Vagina (tissue), 2 donors: ENCODE measurements at places on chromosomes 5 and 9.

DNA sequence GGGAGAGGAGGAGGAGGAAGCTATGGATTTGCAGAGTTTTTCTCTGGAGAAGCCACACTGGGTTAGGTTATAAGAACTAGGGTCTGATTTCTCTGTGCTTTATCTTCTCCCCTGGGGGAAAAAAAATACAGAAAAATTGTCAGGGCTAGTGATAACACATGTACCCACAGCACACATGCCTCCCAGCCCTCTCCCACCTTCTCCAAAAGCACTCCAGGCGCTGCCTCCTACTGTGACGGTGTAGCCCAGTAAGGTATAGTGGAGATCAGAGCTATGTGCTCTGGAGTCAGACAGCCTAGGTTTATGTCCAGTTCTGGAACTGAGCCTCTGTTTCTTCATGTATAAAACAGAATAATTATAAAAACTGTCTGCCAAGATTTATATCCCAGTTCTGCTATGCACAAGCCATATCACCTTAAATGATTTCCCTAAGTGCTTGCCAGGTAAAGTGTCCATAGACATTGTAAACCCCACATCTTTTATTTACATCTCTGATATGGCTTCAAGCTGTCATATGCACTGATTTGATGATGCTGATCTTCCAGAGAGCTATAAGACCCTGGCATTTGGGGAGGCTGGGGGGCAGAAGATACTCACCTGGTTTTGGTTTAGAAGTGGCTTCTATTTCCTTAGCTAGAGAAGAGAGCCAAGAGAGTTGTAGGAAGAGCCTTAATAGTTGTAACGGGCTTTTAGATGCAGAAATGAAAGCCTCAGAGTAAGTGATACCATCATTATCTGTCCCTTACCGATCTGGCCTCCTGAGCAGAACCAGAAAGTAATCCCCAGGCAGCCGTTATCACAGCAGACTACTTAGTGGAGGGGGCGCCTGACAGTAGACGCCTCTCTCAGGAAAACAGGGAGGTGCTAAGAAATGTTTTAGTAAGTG, 7.6 kb downstream of the SLC1A3 start:
- no peak for DNase-seq

GRCh38 chr5:150661821-150662596, 958 bp downstream of the MYOZ3 start:
- DNase-seq = no peak

GRCh38 chr9:107176436-107177151, 106.5 kb upstream of the RAD23B start:
- DNase-seq = no peak

- DNase-seq = no peak
These were observed 59.2 kb downstream of the ARHGEF37 start for GRCh38 chr5:149640350-149640999.

DNA sequence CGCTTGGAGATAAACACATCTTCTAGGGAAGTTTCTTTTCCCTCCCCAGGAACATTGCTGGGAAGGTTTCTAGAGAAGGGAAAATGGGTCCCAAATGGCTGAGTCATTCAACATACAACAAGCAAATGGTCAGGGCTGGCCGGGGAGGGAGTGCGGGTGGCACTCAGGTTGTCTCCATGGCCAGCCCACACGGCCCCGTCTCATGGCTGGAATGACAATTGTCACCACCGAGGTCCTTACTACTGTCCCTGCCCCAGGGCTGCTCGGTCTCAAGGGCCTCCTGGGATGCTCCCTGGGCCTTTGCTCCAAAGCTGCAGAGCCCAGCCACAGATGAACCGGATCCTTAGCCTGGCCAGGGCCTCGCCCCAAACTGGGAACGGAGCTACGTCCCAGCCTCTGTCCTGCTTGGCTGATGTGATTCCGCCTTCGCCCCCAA, 121.9 kb downstream of the FGF18 start:
- peak; percentile 72 for DNase-seq

- DNase-seq = no peak
These were observed 44.6 kb downstream of the IRF1 start for GRCh38 chr5:132445930-132446329.

DNA sequence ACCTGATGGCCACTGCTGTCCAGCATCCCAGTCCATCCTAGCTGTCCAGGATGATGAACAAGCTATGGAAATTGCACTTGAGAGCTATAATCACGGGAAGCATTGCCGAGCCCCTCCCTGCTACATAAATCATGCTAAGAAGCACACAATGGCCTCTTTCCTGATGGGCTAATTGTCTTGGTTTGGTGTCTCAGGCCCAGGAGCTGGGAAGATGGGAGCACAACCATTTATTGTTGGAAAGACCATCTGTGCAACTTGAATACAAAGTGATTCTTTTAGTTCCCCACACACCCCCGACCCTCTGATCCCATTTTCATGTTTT, 80.4 kb downstream of the RGS3 start:
- no peak for DNase-seq

DNA sequence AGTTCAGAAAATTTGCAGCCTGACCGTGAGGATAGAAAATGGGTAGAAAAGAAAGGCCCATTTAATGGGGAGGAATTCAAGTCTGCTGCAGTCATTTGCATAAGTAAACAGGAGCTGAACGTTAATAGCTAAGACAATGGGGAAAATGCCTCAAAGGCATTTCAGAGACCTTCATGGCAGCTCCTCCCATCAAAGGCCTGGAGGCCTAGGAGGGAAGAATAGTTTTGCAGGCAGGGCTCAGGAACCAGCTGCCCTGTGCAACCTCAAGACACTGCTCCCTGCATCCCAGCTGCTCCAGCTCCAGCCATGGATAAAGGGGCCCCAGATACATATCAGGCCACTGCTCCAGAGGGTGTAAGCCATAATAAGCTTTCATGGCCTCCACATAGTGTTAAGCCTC, 32.2 kb upstream of the CDH18 start:
- no peak for DNase-seq

- no peak for DNase-seq
These were observed 147.1 kb downstream of the CDH10 start for GRCh38 chr5:24497591-24498157.

GRCh38 chr9:90477535-90477934, 165.1 kb downstream of the DIRAS2 start:
- no peak for DNase-seq

- no peak for DNase-seq
These were observed 3.9 kb downstream of the RGS14 start for GRCh38 chr5:177361418-177362291.

DNA sequence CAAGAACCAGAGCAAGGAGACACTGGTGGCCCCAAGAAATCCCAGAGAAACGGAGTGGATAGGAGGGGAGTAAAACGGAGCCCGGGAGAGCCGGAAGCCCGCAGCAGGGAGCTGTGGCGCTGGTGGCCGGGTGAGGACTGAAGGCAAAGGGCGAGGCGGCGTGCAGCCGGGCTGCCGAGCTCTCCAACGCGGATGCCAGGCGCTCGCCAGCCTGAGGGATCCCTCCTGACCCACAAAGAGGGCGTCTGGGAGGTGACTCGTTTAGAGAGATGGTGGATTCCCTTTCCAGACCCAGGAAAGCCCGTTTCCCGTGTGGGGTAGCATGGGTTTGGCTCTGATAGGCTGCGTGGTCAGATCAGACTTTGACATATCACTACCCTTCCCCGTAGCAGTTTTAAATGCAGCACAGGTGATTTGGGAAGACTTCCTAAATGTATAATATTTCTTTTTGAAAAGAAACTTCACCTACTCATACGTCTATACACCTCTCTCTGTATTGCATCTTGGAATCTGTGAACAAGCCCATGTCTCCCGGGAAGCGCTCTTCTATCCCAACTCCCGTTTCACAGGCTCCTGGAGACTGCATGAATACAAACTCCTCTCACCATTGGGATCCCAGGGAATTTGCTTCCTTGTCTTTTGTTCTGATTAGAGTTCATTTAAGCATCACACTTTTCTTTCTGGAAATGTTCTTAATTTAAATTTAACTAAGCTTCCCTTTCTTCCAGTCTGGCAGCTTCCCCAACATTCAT, 158.1 kb downstream of the C9orf152 start:
- no peak for DNase-seq

- DNase-seq = no peak
These were observed 323.5 kb downstream of the PLK2 start for GRCh38 chr5:58136406-58136805.

DNA sequence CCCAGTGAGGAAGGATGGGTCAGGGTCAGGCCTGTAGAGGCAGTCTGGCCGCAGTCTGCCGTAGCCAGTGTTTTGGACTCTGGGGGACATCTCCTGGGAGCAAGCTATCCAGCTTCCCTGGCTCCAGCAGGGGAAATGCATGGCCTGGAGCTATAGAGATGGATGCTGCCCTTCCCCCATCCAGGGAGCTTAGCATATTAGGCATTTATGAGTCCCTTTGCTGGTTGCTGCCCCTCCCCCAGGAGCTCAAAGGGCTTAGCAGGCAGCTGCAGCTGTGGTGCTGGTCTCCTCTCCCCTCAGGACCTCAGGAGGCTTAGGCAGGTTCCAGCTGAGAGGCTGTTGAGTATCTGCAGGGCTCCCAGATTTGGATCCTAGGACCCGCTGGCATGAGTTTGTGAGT, 1158.7 kb downstream of the DTWD2 start:
- no peak for DNase-seq

DNA sequence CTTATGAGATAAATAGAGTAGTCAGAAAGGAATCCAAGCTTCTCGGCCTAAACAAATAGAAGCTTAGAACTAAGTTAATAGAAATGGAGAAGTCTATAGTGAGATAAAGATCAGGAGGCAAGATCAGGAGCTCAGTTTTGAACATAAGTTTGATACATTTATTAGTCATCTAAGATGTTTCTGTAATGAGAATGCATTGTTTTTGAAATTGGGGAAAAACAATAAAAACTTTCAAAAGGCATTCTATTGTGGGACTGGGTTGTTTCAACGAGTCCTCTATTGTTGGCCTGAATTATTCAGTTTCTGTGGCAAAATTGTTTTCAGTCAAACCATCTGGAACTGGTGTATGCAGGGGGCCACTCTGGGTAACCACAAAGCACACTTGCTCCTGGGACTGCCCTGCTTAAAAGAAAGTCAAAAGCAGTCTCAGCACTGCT, 181.0 kb upstream of the CLINT1 start:
- DNase-seq = no peak

DNA sequence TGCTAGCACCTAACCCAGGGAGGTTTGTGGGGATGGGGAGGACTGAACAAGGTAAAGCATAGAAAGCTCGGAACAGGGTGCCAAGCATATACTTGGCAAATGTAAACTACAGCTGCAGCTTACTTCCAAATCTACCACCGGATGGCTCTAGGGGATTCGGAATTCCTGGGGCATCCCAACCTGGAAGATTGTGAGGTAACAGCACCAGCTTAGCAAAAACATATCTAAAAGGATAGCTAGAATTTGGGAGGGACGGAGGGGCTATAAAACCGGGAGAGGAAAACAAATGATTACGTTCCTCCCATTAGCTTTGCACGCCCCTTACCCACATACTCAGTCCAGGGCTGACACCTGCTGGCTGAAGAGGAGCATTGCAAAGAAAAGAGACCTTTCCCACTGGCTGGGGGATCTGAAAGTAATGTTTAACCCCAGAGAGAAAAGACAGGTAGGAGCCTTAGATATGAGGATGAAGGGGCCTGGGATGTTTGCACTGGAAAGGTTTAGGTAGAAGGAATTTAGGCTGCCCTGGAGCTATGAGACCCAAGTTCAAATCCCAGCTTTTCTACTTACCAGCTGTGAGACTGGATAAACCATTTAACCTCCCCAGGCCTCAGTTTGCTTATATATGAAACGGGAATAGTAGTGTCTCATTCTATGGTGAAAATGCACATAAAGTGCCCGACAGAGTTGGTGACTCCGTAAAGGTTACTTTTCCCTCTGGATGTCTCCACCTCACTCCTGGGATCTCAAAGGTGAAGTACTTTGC, 73.6 kb downstream of the FAM114A2 start:
- DNase-seq = no peak

GRCh38 chr5:14296533-14297331, 153.6 kb downstream of the TRIO start:
- DNase-seq = no peak

DNA sequence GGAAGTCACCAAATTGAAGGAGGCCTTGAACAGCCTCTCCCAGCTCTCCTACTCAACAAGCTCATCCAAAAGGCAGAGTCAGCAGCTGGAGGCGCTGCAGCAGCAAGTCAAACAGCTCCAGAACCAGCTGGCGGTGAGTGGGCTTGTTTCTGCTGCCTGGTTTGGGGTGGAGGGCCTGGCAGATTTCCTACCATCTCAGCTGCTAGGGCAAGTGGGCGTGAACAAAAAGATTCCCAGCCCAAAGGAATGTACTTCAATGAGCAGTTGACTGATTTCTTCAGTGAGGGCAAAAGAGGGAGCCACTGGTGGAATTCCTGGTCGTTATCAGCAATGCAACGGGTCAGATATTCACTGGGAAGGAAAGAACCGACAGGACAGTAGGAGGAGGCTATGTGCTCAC, 12.6 kb upstream of the TTC23L start:
- no peak for DNase-seq

DNA sequence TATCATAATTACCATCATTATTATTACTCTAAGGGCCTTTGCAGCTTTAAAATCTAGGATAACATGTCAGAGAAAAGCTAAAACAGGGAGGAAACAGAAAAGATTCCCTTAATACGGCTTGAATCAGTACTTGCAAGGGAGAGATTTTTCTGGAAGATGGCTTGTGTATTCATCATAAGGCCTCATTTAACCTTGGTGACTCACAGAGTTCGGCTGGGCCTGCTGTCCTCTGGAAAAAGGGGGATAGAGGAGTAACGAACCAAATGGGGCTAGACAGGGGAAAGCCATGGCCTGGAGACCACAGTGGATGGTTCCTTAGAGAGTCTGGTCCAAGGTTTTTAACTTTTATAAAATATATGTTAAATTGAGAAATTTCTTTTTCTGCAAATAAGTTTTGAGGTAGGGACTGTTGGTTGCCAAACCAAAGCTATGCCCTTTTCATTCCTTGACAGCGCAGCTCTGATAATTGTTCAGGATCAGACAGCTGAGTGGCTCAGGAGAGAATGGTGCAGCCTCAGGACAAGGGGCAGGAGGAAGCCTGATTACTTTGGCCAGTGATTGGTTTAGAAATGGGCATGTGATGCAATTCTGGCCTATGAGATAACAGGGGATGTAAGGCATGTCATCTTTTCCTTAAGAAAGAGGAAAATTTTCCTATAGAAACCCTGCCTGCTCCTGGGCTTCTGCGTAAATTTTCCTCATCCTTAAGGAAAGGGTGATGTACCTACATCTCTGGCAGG, 25.6 kb upstream of the GSN start:
- no peak for DNase-seq

GRCh38 chr9:129487658-129488483, 133.0 kb downstream of the C9orf50 start:
- no peak for DNase-seq

- no peak for DNase-seq
These were observed 51.1 kb downstream of the GCNT1 start for GRCh38 chr9:76510041-76510440.

GRCh38 chr5:100889165-100889743, 13.8 kb downstream of the ST8SIA4 start:
- DNase-seq = no peak

- no peak for DNase-seq
These were observed 484.8 kb downstream of the PSAT1 start for GRCh38 chr9:78781681-78782080.

GRCh38 chr9:114139071-114139470, 16.3 kb upstream of the COL27A1 start:
- DNase-seq = no peak

GRCh38 chr5:111422245-111422644, 90.1 kb downstream of the STARD4 start:
- no peak for DNase-seq

- no peak for DNase-seq
These were observed 41.6 kb downstream of the C9orf50 start for GRCh38 chr9:129579294-129579693.

GRCh38 chr5:124708086-124708485, 38.4 kb downstream of the ZNF608 start:
- DNase-seq = no peak
